ENCODE measurements at places on chromosomes 13 and 19.

- no peak for DNase-seq
Observed at GRCh38 chr13:50531917-50532899, 311.3 kb downstream of the DLEU7 start.

GRCh38 chr19:3309724-3310123 lies 56.7 kb upstream of the NFIC start:
- no peak for DNase-seq

- DNase-seq = no peak
Observed at GRCh38 chr19:12838182-12838885, at the start of gene MAST1. MAST1 (plus strand) TSS chr19:12838515; CDS start chr19:12838573, 58 bp downstream.

DNA sequence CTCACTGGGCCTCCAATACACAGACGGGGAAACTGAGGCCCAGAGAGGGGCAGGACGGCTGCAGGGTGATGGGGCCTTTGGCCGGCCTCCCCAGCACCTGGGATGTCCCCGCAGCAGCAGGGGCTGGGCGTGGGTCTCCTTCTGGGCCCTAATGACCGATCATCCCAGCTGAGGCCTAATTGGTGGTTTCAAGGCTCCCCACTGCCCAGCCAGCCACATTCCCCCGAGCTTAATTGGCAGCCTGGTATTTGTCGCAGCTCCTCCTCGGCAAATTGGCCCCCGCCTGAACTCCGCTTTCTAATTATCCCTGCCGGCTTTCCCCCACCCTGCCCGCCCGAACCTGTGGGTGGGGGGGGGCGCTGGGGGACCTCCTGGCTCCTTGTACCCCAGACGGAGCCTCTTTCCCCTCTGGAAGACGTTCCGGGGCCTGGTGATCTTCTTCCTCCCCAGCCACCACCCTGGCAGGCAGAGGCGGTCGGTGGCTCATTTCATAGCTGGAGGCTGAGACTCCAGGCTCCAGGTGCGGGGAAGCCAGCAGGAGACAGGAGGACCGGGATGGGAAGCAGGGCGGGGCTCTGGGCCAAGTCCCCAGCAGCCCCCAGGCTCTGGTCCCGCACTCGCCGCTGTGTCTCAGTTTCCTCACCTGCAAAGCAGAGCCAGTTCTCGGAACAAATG lies 27.2 kb upstream of the WDR18 start:
- no peak for DNase-seq

GRCh38 chr13:39952249-39953233 lies 297.1 kb downstream of the COG6 start:
- no peak for DNase-seq

DNA sequence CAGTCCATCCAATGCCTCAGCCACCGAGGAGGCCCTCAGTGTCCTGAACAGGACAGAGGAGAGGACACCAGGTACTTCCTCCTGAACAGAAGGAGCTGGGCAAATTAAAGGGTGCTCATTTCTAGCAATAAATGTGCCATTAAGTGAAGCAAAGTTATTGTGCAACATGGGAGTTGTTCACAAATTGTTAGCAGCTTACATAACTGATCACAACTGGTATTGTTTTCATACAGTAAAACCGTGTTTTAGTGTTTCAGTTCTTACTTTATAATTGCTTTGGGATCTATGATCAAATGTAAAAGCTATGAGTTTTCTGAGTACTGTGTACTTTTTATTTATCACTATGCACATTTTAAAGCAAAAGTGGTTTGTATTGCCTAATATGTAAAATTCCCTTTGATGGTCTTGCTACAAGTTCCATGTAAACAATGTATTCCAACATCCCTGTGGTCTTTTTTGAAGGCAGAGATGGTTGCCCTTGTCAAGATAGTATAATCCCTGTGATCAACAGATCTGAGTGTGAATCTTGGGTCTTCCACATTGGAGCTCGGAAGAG lies 263.1 kb downstream of the FGF14 start:
- DNase-seq = no peak

DNA sequence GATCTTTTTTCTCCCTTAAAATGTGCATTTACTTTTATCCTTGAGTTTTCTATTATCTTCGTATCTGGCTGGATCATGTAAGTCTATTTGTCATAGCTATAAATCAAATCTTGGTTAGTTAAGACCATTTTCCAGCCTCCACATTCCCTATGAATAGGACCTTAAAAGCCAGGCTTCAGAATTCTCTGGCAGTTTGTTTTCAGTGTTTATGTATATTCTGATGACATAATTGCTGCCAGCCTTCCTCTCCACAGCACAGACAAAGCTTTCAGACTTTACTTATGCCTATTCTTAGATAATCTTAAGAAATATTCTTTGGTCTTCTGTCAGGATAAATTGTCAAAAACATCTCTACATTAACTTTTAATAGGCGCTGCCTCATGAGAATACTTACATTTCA lies 870.8 kb upstream of the SPRY2 start:
- DNase-seq = no peak

DNA sequence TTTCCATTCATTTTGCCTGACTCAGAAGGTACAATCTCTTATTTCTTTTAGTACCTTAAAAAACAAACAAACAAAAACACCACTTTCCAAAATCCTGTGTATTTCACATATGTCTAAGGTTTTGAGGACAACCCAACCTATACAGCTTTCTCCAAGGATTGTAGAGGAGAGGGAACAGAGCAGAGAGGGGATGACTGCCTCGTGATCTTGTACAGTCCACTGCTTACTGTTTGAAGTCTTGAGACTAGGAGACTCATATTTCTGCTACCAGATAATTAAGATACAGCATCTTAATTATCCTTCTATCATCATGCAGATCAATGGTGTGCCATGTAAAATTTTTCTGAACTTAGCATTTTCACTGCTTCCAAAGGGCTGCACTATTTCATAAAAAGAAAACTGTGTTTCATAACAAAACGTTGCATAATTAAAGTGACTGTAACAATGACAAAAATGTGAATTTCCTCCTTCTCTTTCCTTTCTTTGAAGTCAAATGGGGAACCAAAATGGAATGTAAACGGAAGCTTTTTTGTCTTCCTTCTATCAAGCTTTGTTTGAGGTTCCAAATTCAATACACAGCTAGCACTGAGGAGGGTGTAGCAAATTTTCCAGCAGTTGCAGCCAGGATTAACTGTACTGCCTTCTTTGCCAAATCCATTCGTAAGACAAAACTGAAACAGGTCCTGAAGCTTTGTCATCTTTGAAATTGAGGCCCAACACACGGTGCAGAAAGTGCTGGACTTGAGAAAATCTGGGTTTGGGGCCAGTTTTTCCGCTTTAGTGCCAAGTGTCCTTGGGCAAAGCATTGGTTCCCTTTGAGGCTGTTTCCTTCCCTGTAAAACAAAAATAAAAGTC lies 34.9 kb upstream of the RCBTB2 start:
- DNase-seq = no peak

GRCh38 chr19:2517881-2518601 lies 42.1 kb downstream of the GADD45B start:
- DNase-seq = no peak

- no peak for DNase-seq
Observed at GRCh38 chr13:113770937-113771336, 11.9 kb downstream of the TMEM255B start.

DNA sequence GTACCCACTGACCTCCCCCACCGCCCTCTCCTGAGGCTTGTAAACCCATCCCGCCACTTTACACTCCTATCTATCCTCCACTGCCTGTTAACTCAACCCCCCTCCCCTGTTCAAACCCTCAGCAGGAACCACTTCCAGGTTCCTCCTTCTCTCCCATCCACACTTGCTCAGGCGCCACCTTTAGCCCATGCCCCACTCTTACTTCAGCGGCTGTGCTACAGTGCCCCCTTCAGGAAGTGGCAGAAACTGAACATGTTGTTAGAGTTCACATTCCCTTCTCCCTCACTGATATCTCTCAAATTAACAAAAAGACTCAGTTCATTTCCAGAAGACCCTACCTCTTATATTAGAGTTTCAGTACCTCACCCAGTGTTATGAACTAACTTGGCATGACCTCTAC lies 49.4 kb downstream of the ZNF91 start:
- no peak for DNase-seq

- DNase-seq = no peak
Observed at GRCh38 chr13:94974015-94974951, 261.9 kb upstream of the SOX21 start.

DNA sequence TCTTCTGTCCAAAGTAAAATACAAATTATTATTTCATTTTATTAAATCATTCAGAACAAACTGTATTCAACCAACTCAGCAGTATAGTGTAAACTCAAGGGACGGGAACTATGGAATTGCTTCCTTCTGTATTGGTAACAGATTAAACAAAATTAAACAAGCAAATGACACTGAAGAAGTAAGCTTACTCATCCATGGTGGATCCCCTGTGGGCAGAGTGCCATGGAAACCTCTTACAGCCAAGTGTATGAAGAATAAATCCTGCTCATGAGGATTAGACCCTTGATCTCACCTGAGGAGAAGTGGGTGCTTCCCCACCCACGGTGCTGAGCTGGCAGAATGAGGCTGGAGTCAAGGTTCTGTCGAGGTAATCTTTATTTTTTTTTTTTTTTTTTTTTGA lies 18.0 kb upstream of the RFXAP start:
- DNase-seq = no peak

DNA sequence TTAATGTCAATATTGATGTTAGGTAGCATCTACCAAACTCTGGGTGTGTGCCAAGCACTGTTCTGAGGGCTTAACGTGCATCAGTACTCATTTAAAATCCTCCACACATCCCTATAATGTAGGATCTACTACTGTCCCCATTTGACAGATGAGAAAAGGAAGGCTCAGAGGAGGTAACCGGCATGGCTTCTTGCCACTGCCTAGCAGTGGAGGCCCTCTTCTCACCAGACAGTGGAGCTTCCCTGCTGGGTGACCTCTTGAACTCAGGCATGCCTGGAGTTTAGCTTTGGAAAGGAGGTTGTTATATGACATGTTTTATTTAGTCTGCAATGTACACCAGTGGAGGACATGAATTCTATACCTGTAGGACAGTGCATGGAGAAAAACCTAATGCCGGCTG lies 2.1 kb downstream of the SPATA13 start:
- DNase-seq = no peak

DNA sequence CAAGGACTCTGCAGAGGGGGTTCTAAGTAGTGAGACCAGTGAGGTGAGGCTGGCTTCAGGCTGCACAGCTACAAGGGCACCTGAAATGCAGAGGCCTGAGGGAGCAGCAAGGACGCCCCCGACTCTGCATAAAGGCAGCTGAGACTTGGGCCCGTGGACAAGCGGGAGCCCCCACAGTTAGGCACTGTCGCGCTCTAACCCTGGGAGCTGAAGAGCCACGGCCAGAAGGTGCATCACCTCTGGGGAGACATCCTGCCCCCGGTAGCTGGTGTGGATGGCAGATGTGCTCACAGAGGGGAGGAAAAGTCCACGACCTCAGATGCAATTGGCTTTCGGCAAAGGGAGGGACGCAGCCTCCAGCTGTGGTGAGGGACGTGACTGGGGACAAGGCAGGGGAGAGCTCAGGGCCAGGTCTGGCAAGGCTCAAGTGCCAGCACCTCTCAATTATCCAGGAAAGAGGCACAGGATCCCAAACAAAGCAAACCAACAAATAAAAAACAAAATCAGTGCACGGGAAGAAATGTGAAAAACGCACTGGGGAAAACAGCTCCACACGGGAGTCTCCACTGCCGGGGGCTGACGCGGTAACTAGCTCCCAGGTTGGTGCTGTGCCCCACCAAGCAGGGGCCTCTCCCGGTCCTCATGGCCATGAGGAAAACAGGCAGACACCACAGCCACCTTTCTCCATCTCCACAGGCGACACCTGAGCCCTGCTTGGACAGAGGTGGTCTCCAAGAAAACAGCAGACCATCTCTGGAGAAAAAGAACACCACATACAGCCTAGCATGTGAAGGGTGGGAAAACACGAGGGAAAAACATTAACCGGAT lies 23.0 kb upstream of the PLPP2 start:
- no peak for DNase-seq

DNA sequence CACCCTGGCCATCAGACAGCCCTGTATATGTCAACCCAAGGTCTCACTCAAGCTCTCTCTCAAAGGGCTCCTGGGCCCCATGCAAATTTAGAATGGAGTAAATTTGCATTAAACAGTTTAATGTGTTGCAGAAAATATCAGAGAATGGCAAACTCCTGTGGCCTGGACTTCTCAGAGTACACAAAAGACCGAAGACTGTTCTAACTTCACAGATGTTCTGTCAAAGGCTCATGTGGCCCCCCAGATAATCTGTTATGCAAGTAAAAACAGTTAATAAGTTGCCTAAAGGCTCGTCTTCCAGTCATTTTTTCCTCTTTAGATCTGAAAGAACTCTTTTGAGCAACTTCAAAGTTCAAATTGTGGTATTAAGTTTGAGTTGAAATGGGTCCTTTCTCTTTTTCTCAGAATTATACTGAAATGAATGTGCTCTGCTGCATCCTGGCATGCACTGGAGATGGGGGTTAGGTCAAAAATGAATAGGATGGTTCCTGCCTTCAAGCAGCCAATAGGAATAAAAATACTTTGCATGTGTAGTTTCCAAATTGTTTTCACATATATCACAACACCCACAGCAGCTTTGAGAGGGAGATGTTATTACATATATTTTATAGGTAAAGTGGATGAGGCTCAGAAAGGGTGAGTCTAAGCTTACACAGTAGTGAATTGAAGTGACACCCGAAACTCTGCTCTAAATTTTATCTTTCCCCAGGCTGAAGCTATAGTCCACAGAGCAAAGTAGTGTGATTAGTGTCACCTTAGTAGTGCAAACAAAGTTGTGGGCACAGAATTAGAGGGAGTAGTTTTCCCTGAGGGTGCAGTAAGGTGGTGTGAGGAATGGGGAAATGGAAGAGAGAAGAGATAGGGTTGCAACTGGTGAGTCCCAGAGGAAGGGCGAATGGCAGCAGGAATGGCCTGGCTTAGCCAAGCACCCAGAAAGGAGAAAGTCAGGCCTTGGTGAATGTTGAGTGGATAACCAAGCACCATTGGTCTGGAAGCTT lies 205.0 kb upstream of the RFC3 start:
- DNase-seq = no peak

GRCh38 chr19:2059422-2060201 lies 8.6 kb upstream of the MKNK2 start:
- DNase-seq = no peak

DNA sequence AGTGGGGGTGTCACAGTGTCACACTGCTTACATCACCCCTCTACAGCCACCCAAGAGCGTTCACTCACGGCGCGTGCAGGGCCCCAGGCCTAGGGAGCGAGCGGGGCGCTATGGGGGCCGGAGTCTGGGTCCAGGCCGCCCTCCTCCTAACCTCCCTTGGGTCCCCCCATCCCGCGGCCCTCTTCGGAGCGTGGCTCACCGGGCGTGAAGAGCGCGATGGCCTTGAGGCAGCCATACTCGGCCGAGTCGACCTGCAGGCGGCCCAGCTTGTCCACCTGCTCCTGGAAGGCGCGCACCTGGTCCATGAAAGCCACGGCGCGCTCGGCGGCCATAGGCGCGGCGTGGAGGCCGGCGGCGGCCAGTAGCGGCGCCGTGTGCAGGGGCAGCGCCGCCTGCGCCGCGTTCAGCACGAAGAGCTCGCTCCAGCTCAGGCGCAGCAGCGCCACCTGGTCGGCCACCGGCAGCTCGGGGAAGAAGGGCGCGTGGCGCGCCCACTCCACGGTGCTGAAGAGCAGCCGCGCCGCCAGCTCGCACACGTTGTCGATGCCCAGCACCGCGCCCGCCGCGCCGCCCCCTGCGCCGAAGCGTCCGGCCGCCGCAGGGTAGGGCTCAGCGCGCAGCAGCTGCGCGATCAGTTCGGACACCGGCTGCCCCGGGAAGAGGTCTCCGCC lies 9.4 kb downstream of the OCEL1 start:
- DNase-seq = no peak

- DNase-seq = peak; percentile 38
Observed at GRCh38 chr19:3670796-3671679, 29.2 kb downstream of the PIP5K1C start.
